ENCODE measurements at places on chromosomes 5 and 9. TPM values are rescaled to one million over a fixed set of nuclear protein-coding genes. Genes with fewer than 3 reads are reported as not detected.

Gene CDC20B
- total RNA-seq: 0.13 TPM

Gene CLIC3
- 0.43 TPM for total RNA-seq

- DNase-seq: no peak
These were observed 13.4 kb downstream of the ABHD17B start for GRCh38 chr9:71897577-71897976.

DNA sequence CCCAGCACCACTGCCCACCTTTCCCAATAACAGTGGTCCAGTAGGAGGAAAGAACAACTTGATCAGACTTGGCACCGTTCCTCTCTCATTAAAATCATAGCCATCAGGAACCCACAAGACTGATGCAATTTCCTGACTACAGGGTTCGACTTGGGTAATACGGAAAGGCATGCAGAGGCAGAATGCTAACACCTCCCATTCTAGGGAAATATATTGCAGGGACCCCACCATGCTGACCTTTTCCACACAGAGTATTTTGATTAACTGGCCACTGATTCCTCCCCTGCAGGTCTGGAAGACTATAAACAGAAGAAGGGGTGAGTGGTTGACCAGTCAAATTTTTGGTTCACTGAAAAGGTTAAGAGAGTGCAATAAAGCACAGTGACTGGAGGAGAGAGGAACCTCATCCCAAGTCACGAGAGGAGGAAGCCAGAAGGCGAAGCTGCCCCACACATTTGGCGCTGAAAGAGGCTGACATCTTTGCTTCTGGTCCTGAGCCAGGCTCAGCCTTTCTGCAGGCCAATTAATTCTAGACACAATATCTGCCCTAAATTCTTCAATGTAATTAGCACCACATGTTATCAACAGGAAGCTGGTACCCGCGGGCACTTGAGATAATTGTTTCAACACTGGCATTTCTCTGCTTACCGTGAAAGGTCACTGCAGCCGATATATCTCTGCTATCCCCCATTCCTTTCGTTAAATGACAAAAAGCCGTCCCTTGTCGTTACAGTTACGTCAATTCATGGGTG, 64.7 kb upstream of the SPOCK1 start:
- no peak for DNase-seq

Gene PCDHGA1
- 1.8 TPM for total RNA-seq

- no peak for DNase-seq
These were observed 108.1 kb downstream of the MED27 start for GRCh38 chr9:131971482-131972074.

Gene PRDM9
- total RNA-seq: 0.15 TPM

DNA sequence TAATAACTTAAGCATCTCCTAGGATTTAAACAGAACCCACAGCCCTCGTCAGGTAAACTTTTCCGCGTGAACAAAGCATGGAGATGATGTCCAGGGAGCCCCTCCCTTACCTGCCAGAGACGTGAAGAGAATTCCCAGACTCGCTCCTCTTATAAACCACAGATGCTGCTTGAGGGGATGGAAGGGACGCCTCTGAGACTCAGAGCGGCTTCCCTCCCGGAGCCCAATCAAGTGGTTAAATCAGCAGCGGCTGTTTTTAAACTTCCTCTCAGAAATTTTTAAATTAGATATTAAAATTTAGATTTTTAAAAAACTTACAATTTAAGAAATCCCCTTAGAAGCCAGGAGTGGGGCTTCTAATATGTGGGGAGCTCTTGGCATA, 71.8 kb downstream of the RAPGEF1 start:
- no peak for DNase-seq

- DNase-seq: no peak
These were observed 92.6 kb downstream of the LIFR start for GRCh38 chr5:38463634-38464521.

DNA sequence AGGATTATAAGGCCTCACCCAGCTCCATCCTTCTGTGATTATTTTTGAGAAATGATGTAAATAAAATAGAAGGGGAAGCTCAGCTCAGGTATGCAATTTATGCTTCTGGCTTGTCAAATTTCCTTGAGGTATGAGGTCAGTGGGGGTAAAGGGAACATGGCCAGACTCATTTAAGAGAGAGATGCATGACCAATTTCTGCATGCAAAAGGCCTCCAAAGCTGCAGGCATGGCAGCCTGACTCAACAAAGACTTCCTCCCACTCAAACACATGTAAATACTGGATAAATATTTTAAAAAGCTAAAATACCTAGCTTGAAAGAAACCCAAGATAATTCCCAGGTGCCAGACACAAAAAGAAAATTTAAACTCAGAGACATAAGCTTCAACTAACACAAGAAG, 101.4 kb upstream of the SLC1A3 start:
- no peak for DNase-seq

DNA sequence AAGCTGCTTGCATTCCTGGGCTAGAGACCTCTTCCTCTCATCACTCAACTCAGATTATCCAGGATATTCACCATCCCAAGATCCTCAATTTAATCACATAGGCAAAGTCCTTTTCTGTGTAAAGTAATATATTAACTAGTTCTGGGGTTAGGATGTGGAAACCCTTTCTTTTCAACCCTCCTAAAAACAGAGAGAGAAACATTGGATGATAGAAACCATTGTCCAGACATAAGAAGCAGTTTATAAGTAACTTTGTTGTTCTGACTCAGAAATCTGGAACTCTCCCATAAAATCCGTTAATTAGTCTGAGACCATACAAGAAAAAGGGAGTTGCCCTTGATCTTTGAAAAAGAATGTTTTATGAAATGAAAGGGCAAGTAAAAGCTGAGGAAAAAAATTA, 817.1 kb upstream of the CDH9 start:
- no peak for DNase-seq

DNA sequence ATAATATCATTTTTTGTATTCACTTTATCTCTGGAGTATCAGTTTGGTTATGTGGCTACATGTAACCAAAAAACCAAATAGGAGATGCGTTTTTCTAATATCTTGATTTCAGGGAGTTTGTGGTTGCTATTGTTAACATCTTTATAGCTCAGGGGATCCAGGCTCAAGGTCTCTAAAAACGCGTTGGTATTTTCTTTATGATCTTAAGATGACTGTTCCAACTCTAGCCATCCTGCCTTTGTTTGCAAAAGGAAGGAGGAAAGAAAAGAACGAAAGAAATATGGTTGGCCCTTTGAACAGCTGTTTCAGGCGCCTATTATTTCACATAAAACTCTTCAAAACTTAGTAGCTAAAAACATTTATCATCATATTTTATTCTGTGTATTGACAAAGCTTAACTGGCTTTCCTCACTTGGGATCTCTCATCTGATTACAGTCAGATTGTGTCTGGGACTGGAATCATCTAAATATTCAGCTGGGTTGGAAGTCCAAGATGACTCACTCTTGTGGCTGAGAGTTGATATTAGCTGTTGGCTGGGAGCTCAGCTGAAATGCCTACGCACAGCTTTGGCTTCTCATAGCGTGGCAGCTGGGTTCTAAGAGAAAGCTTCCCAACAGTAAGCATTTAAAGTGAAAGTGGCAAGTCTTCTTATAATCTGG, 60.1 kb downstream of the FAM174A start:
- no peak for DNase-seq

- DNase-seq: no peak
These were observed 124.1 kb downstream of the C9orf152 start for GRCh38 chr9:110083866-110084265.

GRCh38 chr9:76419782-76420380, 25.7 kb upstream of the RFK start:
- no peak for DNase-seq

Gene SHOC1
- not detected for total RNA-seq

- no peak for DNase-seq
These were observed 24.0 kb downstream of the CDKN2A start for GRCh38 chr9:21969951-21970799.

GRCh38 chr5:168320805-168321204, 29.4 kb downstream of the WWC1 start:
- no peak for DNase-seq

Gene CYSRT1
- 1.4 TPM for total RNA-seq

DNA sequence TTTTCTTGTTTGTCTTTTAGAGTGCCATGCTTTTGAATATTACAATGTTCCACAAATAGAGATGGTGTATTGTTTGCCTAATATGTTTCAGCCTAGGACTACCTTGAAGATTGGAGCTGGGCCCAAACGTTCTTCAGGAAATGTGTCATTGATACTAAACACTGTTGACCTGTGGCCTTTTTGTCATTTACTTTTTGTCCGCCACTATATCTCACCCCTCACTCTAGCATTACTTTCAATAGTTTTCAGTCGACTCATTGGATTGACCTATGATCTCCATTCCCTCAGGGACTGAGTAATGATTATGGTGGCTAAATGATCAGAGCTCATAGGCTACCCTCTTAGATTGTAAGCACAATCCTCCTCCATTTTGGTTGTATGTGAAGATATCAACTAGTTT, 115.8 kb downstream of the NUDT12 start:
- no peak for DNase-seq

- DNase-seq: no peak
These were observed 8.4 kb downstream of the PTGES2 start for GRCh38 chr9:128118971-128119665.

GRCh38 chr5:5738797-5739489, 316.5 kb downstream of the ICE1 start:
- no peak for DNase-seq

Gene CD180
- not detected for total RNA-seq

- no peak for DNase-seq
These were observed 195.1 kb downstream of the PCSK5 start for GRCh38 chr9:76085596-76085995.

Gene OBP2B
- not detected for total RNA-seq

- DNase-seq: no peak
These were observed 63.5 kb downstream of the PTPDC1 start for GRCh38 chr9:94147776-94148175.

DNA sequence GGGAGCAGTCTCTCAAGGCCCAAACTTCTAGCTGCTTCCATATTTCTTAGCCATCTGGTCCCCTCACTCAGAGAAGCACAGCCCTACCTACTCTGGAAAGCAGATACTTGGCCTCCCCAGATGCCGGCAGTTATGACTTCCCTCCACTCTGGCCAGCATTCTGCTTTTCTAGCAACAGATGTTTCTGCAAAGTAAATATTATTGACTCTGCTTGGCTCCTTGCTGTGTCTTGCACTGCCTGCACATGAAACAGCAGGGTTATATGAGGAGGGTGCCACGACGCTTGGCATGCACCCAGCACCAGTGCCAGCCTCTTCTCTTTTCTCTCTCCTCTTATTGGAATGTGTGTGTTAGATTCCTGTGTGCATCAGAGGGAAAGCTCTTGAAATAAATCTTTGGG, 99.7 kb downstream of the ARHGAP26 start:
- no peak for DNase-seq

DNA sequence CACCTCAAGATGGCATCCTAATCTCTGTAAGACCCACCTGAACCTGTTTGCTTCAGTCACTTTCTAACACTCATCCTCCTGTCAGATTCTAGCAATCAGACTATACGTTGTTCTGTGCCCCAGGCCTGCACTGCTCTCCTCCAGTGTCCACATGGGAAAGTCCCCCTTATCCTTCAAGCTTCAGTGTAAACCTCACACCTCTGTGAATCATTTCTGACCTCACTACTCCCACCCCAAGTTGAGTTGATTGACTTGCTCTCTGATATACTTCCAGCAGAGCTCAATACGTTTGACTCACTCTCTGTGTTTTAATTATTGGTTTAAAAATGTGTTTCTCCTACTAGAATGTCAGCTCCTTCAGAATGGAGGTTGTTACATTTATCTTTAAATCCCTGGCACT, 240.2 kb downstream of the FBXL17 start:
- no peak for DNase-seq

Gene FKTN
- 20.8 TPM for total RNA-seq

DNA sequence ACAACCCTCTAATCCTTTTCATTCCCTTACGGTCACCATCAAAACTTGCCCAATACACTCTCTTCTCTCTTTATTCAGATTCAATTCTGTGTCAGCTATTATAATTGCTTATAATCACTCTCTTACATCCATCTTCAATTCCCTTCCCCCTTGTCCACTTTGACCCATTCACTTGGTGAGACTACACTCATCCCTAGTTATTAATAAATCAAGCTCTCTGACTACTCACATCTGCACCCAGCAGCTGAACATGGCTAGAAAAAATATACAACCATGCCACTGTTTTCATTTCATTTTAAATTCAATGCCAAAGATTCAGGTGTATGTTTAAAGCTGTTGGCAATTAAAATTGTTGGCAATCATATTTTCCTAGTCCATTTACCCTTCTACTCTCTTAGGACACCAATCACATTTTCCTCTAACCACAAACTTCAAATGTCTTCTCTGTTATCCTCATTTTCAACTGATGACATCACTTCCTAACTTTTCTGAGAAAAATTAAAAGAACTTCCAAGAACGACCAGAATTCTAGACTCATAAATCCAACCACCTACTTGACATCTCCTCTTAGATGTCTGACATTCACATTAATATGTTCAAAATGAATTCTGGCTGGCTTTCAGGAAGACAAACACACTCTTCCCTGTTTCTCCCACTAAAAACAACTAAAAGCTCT, 5.5 kb downstream of the C5orf15 start:
- DNase-seq: no peak

Gene THBS4
- total RNA-seq: 54.1 TPM

GRCh38 chr9:86828631-86829030, 118.7 kb downstream of the GAS1 start:
- DNase-seq: no peak

- no peak for DNase-seq
These were observed 96.5 kb upstream of the CAST start for GRCh38 chr5:96565582-96566265.

DNA sequence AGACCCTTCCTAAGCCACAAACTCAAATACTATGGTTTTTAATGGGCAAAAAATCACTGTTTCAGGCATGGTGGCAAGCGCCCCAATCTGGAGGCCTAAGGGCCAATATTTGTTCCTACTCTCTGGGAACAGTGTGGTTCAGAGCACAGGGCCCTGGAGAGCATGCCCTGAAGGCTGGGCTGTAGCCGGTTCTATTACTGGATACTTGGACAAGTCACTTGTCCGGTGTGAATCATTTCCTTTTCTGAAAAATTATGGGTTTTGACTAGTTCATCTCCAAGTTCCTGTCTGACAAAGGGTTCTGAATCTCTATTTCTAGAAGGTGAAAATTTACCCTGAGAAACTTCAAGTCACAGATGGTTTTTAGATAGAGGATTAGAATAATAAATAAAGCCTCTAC, 75.0 kb downstream of the OTULIN start:
- DNase-seq: no peak

Gene NRARP
- 12.1 TPM for total RNA-seq

Gene GTF2H2
- 52.6 TPM for total RNA-seq

DNA sequence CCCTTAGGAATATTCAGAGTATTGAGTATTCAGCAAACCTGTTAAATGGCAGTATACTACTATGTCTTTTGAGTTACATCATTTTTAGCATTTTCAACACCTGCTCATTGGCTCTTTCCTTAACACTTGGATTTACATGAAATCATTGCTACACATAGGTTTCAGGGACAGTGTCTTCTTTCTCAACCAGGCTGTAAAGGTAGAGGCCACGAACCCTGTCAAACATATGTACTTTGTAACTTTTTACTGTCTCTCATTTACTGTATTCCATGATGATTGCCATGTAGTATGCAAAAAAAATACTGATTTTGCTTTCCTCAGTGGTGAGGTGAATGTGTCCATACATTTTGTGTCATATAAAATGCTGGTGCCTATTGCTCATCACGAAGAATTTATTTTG, 264.4 kb downstream of the SLCO4C1 start:
- DNase-seq: no peak

Gene IFNA14
- not detected for total RNA-seq

Gene UTP15
- total RNA-seq: 24.7 TPM
